ENCODE measurements at places on chromosomes 3 and 15.
A peak's percentile ranks its signal among the peaks of the same experiment; 100 is the strongest.

DNA sequence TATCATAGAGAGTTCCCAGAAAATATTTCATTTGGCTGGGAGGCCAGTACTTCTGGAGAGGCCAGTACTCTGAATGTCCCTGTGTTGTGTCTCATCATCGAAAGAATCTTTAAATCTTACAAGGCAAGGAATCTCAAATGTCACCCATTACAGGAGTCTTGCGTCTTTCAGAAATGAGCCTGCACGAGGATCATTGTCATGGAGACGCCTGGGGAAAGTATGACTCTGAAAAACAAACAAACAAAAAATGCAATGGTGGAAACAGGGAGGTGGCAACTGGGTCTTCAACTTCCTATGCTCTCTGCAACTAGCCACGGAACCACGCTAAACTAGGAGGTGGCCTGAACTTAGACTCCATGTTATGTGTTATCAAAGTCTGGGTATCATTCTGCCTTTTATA lies 804.6 kb downstream of the EPHA3 start:
- no peak for DNase-seq

DNA sequence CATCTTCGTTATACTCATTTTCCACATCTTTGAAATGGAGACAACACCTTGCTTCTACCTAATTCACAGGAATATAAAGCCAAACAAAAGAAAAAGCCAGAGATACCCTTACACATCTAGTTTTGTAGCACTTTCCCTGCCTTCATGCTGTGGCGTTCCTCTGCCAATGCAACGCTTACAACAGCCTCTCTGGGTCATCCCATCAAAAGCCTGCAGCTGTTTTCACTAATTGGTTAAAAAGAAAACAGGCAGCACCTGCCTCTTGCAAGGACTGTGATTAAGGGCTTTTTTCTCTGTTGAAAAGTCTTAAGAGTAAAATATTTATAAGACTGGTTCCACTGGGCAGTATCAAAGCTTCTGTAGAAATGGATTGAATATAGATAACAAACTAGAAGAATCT lies 120.3 kb downstream of the FMN1 start:
- DNase-seq: no peak

DNA sequence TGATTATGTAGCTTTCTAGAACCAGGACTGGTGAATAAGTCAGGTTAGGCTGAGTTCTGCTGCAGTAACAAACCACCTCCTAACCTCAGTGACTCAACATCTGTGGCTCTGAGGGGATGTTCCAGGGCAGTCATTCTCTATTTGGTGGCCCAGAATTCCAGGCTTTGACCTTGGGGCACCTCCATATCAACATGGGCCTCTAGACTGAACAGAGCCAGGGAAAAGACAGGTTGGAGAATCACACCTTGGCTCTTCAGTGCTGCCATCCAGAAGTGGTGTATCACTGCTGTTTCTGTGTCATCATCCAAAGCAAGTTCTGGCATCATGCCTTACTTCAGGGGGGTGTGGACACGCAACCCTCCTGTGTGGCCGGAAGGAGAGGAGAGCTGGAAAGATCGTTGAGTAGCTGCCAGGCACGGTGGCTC lies 15.3 kb downstream of the ZBTB47 start:
- DNase-seq: no peak

DNA sequence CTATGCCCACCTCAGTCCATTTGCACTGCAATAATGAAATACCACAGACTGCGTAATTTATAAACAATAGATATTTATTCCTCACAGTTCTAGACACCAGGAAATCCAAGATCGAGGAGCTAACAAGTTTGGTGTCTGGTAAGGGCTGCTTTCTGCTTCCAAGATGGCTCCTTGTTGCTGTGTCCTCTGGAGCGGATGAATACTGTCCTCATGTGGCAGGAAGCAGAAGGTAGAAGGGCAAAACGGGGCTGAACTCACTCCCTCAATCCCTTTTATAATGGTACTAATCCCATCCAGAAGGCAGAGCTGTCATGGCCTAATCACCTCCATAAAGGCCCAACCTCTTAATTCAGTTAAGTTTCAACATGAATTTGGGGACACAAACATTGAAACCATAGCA lies 75.3 kb downstream of the P2RY1 start:
- DNase-seq: no peak

- peak; percentile 42 for DNase-seq
These were observed 1.1 kb downstream of the GORASP1 start for GRCh38 chr3:39106281-39106811.

GRCh38 chr15:63891079-63891767 lies 57.5 kb upstream of the HERC1 start:
- DNase-seq: peak; percentile 19

DNA sequence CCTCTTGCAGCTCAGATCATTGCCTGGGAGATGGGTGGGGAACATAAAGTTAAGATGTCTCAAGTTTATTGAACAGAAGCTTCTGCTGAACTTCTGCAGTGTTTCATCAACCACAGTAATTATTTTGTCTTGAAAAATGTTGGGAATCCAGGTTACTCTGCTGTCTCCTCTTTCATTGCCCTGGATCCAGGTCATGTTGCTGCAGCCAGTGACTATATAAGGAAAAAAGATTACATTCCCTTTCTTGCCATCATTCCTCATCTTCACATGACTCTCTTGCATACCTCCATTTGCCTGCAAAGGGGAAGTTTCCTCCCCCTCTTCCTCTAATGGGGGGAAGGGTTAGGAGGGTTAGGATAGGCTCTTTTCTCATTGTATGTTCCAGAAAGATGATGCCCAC lies 15.1 kb downstream of the GMNC start:
- no peak for DNase-seq

DNA sequence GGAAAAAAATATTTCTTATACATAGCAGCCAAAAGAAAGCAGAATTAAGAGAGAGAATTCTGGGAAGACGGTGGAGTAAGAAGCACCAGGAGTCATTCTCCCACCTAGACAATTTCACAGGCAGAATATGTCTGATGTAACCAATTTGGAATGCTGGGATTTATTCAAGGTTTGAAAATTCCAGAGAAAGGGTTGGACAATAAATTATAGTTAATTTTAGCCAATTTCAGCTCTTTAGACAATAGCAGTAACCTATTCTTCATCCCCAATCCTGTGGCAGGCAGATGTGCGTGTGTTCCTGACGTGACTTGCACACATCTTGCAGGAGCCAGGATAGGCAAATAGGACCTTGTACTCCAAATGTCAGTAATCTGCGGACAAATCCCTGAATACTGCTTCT lies 541.0 kb upstream of the NAALADL2 start:
- DNase-seq: no peak

GRCh38 chr3:114427285-114428043 lies 133.6 kb downstream of the TIGIT start:
- DNase-seq: no peak

GRCh38 chr3:158058495-158059130 lies 47.6 kb downstream of the SHOX2 start:
- DNase-seq: no peak

- DNase-seq: no peak
These were observed 29.8 kb upstream of the PLA2G4E start for GRCh38 chr15:42050484-42051255.

DNA sequence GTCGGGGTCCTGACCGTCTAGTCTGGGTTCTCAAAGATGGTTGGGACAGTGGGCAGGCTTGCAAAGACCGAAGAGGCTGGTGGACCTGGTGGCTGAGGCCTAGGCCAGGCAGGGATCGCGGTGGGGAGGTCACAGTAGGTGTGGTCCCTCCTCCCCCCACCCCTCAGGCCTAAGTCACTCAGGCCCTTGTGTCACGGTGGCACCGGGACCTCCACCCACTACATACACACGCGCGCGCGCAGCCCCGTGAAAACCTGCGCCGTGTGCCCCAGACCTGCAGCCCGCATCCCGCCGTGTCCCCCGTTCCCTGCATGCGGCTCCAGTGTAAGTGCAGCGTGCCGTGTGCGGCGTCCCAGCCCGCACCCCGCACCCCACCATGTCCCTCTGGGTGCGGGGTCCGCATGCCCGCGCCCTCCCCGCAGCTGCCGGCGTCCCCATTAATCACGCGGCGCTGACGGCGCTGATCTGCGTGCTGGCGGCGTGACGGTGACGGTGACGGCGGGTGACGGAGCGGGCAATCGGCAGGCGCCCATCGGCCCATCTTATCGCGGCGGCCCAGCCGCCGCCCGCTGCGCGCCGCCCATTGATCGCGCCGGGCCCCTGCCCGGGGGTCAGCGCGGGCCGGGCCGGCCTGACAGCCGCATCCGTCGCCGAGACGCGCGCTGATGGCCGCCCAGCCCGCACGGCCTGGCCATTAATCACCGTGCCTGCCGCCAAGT lies 24.4 kb downstream of the SEC61A1 start:
- DNase-seq: no peak

DNA sequence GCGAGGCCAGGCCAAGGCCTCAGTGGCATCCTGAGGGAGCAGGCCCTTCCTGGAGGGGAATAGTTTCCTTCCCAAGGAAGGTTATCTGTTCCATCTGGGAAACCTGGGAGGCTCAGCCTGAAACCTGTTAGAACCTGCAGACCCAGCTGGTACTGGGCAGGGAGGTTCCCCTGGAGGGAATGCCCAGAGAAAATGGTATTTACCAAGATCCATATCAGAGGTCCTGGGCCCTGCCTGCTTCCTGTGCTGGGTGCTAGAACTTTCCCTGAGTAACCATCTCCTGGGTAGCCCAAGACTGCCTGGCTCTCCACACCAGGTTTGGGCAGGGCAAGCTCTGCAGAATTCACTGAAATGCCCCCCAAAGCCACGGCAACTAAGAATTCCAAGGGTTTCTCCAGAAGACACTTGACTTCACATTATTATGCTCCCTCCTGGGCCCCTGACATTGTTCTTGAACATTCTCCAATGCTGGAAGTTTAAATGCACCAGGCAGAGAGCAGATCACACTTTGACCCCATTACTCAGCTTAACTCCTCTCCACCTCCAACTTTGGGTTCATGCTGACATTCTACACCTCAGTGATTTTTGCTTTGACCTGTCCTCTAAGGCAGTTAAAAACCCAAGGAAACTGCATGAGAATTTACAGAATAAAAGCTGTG lies 2.0 kb downstream of the CA12 start:
- no peak for DNase-seq

GRCh38 chr15:70559265-70560239 lies 203.8 kb downstream of the UACA start:
- DNase-seq: no peak

DNA sequence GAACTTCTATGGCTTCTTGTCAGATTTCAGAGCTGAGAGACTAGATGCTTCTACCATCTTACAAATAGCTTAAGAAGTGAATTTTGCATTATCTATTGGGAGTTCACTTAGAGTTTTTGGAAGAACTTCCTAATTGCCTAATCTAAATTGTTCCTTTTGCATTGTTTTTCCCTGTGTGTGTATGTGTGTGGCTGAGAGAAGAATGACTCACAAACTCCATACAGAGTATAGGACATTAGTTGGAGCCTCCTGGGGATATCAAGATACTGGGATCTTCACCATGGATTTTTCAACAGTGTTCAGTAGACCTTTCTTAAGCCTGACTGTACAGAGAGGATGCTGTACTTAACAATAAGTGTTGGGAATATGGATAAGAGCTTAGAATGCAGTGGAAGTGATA lies 10.9 kb downstream of the TLNRD1 start:
- no peak for DNase-seq

DNA sequence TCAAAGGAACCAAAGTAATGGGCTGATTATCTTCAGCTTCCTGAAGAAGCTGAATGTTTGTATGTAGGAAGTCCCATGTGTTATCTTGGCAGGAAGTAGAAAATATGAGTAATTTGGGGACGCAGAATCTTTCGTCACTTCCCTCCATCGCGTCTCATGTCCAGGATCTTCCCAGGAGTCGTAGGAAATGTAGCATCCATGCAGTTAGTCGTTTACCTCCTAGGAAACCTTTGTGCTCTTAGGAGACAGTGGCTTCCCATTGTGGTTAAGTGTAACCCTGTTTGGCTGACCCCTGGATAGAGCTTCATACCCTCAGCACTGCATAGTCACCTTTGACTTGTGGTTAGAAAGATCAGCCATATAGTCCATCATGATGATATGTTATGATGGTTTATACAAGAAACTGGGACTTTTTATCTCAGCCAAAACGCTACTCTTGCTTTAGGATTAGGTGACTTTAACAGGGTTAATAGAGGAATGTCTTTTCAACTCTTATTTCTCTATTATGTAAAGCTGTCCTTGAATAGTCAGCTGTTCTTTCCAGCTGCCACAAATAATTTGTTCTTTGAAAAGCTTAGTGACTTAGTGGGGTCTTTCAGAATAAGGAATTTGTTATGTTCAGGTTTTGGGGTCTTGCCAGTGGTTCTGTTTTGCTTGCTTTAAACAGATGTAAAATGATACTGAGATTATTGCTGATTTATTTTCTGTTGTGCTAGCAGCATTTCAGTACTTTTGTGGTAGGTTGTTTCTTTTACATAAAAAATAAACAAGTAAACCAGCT lies 92.2 kb downstream of the KLHL25 start:
- no peak for DNase-seq

GRCh38 chr3:44337248-44337785 lies 1.2 kb upstream of the TCAIM start:
- DNase-seq: no peak

DNA sequence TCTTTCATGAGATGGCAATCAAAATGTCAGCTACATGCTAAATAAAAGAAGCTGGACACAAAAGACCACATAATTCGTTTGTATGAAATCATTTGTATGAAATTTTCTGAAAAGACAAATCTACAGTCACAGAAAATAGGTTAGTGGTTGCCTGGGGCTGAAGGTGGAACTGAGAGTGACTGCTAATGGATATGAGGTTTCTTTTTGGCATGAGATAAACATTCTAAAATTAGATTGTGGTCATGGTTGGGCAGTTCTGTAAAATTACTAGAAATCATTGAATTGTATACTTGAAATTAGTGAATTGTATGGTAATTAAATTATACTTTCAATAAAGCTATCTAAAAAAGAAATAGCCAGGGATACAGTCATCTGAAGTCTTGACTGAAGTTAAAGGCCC lies 2.7 kb upstream of the DMXL2 start:
- no peak for DNase-seq

DNA sequence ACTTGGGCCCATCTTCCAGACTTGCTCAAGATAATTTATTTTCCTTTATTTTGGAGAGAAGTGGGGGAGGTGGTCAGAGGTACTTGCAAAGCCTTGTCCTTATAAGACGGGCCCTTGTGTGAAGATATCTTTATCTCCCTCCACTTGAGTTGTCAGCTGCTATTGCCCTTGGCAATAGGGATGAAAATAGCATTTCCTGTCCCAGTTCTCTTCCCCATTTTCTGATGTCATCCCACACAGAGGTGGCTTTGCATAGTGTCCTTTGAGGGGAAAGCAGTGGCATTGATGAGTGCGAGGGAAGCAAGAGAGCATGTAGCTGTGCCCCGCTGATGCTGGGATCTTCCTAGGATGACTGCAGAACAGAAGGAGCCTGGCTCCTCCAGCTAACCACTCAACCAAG lies 41.9 kb upstream of the TUBGCP5 start:
- DNase-seq: no peak

DNA sequence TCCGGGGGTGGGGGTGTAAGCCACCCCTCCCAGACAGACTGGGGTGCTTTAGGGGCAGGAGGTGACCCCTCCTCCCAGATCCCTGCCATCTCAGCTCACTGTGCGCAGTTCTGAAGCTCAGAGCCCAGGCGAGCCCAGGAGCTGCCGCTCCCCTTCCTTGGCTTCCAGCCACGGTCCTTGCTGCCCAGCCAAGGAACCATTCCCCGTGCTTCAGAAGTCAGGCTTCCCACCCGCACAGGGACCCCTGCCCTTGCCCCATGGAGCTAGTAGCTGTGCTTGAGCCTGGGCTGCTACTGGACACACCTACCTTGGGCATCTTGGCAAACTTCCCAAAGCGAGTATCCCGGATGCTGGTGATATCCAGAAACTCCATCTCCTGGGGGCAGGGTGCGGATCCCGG lies 4.8 kb downstream of the PLCB2 start:
- DNase-seq: no peak
